AG08395 (cell line): ENCODE measurements at places on chromosomes 4 and X.
A peak's percentile ranks its signal among the peaks of the same experiment; 100 is the strongest.

DNA sequence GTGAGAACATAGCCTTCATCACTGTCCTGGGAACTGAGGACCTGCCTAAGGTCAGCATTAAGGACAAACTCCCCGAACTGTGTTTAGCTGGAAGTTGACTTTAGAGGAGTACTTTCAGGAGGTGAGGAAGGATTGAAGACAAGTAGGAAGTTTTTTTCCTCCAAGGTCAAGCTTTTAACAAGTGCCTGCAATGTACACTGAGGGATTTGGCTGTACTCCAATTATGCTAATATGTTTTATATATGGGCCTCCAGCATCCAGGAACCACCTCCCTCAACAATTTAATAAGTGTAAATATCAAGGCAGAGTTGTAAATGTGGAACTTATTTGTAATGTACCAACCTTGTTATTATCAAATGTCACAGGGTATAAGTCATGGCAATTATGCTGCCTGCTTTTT is 726.2 kb downstream of the RPA4 start:
- no peak for DNase-seq

GRCh38 chrX:110671068-110671803 is 124.4 kb downstream of the CHRDL1 start:
- no peak for DNase-seq

DNA sequence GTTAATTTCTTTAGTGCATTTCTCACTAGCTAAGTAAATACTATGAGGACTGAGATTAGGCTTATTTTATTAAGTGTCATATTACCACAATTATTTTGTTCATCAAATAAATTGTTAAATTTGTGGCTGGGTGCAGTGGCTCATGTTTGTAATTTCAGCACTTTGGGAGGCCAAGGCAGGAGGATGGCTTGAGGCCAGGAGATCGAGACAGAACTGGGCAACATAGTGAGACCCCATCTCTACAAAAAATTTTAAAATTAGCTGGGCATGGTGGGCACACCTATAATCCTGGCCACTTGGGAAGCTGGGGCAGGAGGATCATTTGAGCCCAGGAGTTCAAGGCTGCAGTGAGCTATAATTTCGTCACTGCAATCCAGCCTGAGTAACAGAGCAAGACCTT is 6.8 kb downstream of the SEC24D start:
- DNase-seq = no peak

- DNase-seq = no peak
These were observed 19.7 kb downstream of the TMEM131L start for GRCh38 chr4:153485860-153486259.

GRCh38 chr4:142324572-142324971 is 521.5 kb downstream of the INPP4B start:
- DNase-seq = no peak

- DNase-seq = no peak
These were observed 50.5 kb downstream of the HELT start for GRCh38 chr4:185068837-185069236.

DNA sequence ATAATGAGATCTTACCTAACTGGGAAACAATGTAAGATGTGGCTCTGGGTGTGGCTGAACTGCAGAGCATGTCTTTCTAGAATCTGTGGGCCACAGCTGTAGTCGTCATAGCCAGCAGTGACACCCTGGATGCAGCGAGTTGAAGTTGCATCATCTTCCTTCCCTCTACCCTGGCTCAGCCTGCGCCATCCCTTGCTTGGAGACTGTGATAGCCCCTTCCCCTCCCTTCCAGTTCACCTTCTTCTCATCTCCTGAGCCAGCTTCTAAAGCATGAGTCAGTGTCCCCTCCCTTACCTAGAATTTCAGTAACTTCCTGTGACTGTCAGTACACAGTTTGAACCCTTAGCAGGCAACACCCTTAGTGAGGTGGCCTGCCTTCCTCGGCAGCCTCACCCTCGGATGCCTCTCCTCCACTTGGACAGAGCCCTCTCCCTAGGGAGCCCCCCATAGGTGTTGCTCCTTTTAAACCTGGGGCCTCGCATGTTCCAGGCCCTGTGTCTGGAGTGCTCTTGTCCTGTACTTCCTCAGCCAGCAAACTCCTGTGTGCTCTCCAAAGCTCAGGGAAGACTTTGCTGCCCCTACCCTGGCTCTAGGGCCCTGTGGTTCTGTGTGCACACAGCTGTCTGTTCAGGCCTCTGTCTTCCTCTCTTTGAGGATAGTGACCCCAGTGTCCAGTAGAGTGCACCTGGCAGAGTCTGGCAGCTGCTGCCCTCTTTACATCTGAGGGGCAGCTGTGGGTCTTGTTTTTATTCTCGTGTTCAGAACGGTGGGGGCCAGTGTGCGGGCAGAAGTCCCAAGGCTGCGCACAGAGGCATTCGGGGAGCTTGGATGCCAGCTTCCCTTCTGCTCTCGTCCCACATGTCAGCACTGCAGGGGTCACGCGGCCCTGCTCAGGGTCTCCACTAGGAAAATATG is 43.7 kb upstream of the TADA2B start:
- DNase-seq = no peak

DNA sequence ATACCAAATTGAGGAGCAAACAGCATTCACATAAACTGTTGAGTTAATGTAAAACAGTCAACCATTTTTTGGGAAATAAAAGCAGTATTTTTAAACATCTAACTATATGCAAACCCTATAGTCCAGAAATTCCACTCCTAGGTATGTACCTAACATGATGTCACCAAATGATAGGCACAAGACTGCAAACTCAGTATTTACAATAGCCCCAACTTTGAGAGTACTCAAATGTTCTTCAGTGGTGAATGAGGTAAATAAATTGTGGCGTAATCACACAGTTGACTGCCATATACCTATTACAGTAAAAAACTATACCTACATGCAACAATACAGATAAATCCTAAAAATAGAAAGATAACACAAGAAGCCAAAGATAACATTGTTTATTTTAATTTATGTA is 1243.8 kb upstream of the ADGRL3 start:
- no peak for DNase-seq

GRCh38 chr4:169251291-169252235 is 19.2 kb downstream of the SH3RF1 start:
- DNase-seq = no peak

DNA sequence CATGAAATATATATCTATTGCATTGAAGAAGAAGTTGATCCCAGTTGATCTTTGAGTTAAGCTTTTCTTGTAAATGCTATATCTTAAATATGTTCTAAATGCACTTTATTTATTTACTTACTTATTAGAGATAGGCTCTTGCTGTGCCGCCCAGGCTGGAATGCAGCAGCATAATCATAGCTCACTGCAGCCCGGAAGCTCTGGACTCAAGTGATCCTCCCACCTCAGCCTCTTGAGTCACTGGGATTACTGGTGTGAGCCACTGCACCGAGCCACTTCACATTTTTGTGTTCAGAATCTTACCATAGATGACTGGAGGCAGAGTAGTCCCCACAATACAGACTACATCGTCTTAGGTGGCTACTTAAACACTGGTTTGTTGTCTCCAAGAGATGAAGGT is 324.3 kb upstream of the SLIT2 start:
- DNase-seq = no peak

GRCh38 chr4:111475001-111475400 is 670.3 kb upstream of the FAM241A start:
- peak; percentile 14 for DNase-seq

DNA sequence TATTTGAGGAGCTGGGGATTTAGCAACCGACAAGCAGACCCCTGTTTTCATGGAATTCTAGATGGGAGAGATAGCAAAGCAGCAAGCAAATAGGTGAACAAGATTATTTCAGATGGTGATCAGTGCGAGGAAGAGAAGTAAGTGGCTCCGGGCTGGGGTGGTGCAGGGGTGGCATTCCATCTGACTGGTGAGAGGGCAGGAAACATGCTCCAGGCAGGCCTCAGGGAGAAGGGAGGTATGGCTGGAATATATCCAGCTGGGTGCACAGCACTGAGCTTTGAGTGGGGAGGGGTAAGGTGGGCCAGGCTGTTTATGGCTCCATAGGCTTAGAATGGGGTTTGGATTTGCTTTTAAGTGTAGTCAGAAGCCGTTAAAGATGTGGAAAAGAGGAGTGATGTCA is 21.2 kb downstream of the PTTG2 start:
- no peak for DNase-seq
